Stimulated activated CD8-positive, alpha-beta memory T cell treated with anti-CD3 and anti-CD28 coated beads, Interleukin-15, amount 100 ng/mL, for 24 hours (primary cell): ENCODE measurements at places on chromosomes 2 and 18.

DNA sequence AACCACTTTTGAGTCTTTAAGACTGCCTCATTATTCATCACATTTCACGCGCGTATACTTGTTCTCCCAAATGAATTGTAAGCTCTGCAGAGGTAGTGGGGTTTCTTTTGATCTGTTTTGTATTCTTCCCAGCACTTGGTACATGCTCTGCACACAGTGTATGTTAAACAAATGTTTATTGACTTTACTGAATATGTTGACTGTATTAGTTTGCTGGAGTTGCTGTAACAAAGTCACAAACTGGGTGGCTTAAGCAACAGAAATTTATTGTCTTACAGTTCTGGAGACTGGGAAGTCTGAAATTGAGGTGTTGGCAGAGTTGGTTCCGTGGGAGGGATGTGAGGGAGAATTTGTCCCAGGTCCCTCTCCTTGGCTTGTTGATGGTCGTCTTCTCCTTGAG is 65.1 kb downstream of the CDK15 start:
- DNase-seq = no peak

DNA sequence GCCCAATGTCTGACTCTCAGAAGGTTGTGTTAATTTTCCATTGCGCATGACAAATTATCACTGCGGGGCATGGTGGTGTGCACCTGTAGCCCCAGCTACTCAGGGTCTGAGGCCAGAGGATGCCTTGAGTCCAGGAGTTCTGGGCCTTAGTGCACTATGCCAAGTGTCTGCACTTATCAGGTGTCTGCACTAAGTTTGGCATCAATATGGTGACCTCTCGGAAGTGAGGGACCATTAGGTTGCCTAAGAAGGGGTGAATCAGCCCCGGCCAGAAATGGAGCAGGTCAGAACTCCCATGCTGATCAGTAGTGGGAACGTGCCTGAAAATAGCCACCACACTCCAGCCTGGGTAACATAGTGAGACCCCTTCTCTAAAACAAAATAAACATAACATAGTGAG is 61.7 kb upstream of the ZNF532 start:
- DNase-seq = no peak

GRCh38 chr2:208033701-208034502 is 8.6 kb upstream of the PLEKHM3 start:
- no peak for DNase-seq

DNA sequence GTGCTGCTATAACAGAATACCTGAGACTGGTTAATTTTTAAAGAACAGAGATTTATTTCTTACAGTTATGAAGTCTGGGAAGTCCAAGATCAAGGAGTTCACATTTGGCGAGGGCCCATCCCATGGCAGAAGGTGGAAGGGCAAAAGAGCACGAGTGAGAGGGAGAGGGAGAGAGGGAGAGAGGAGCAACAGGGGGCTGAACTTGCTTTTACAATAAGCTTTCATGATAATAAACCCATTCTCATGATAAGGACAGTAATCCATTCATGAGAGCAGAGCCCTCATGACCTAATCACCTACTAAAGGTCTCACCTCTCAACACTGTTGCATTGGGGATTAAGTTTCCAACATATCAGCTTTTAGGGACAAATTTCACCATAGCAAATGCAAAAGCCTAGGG is 45.3 kb downstream of the DSC3 start:
- DNase-seq = no peak

GRCh38 chr2:68362749-68363148 is 2.3 kb upstream of the PLEK start:
- DNase-seq = no peak

DNA sequence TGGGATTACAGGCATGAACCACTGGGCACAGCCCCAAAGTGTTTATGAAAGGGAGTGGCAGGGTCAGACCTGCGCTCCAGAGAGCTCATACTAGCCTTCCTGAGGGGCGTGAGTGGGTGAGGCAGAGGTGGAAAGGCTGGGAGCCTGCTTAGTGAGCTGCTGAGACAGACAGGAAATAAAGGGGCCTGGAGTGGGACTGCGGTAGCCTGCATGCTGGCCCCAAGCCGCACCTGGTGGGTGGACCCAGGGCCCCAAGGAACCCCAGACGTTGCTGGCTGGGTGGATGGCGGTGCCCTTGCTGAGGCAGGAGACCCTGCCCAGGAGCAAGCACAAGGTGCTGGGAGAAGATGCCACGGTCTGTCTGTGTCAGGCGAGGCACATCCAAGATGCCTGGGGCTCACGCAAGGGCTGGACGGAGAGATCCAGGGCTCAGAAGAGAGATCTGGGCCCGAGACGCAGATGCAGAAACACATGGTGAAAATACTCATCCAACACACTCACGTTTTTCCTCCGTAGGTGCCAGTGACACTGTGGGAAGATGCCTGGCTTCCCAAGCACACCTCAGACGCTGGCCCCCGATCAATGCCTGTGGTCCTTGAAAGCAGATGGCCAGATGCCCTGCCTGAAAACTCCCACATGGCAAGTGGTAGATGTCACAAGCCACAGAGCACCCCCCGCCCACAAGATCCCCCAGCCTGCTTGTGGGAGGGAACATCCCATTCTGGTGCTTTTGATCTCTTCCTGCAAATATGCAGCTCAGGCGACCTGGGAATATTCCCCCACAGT is 151.1 kb downstream of the GLI2 start:
- no peak for DNase-seq

GRCh38 chr2:219124381-219125110 is 36.1 kb downstream of the NHEJ1 start:
- no peak for DNase-seq

DNA sequence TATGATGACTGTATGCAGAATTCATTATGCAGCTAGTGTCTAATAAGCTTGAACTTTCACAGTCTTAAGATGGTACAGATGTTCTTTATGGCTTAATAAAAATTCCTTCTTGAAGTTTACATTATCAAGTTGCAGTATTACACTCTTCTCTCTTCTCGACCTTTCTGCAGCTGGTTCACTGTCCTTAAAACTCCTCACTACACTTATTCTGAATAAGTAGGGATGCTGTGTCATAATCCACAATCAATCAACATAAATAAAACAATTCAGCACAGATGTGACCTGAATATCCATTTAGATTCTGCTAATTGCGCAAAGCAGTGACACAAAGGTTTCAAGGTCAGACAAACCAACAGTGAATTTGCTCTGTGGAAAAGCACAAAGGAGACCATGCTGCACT is 356.8 kb downstream of the SUCLG1 start:
- no peak for DNase-seq
